ENCODE measurements at places on chromosomes 5 and 9.

DNA sequence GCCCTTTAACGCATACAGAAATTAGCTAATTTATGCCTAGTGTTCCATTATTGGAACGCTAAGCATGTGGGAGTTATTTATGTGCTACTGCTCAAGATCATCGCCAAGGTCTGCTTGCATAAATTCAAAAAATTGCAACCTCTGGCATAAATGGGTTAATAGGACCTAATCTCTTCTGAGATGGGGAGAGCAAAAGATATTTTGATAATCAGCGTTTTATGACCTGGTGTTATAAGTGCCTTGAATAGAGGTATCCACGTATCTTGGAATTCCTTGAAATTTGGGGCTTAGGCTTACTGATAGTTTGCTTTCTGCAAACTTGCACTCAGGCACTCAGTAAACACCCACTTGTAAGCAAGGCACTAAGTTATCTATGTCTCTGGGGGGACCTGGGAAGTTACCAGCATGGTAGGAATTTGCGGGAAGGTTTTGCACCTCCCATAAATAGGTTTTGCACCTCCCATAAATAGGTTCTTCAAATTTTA lies 1.8 kb downstream of the SUB1 start:
- DNase-seq = no peak

DNA sequence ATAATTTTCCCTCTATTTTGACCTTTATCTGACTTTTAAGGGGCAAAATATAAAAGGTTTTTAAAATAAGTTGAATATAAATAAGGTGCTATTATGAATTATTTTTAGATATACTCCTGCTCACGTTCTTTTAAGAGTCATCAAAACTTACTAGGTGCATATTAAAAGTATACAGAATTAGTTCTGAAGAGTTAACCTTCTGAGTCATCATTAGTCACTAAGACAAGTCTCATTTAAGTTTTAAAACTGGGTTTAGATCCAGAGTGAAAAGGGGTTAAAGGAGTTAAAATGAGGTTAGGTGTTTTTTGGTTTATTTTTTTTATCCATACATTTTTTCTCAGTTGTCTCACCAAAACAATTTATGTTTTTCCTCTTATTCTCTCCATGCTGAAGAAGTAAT lies 41.7 kb downstream of the SMIM15 start:
- DNase-seq = no peak

GRCh38 chr5:158785397-158785796 lies 314.3 kb downstream of the EBF1 start:
- no peak for DNase-seq

DNA sequence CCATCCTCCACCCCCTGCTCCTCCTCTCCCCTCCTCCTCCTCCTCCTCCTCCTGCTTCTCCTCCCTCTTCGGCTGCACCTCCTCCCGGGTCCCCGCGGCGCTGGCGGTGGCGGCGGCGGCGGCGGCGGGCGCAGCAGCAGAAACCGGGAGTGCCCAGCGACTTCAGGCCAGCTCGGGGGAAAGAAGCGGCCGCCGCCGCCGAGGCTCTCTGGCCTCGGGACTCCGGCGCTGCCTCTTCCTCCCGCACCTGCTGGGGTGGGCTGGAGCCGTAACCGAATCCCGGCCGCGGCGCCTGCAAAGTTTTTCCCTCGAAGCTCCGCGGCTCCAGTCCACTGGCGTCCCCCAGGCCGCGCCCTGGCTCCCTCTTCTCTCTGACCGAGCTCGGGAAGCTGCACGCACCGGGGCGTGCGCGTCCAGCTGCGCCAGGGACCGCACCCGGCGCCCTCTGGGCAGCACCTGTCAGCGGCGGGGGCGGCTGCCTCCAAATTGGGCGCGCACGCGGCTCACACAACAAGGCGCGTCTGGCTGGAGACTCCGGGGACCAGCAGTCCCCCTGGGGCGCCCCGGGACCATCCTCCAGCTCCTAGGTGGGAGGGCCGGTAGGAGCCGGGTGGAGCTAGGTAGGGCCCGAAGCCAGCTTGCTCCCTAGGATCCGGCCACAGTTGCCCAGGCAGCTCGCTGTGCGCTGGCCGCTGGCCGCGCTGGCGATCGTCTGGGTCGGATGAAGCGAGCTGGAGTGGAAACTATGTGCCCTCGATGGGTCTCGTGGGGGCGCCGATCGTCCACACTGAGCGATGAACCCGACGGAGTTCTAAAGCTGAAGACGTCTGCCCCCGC lies at the start of gene MCTP1:
Gene MCTP1 (minus strand): TSS at position 523 of the 837 bp plus-strand sequence.
- DNase-seq = no peak

DNA sequence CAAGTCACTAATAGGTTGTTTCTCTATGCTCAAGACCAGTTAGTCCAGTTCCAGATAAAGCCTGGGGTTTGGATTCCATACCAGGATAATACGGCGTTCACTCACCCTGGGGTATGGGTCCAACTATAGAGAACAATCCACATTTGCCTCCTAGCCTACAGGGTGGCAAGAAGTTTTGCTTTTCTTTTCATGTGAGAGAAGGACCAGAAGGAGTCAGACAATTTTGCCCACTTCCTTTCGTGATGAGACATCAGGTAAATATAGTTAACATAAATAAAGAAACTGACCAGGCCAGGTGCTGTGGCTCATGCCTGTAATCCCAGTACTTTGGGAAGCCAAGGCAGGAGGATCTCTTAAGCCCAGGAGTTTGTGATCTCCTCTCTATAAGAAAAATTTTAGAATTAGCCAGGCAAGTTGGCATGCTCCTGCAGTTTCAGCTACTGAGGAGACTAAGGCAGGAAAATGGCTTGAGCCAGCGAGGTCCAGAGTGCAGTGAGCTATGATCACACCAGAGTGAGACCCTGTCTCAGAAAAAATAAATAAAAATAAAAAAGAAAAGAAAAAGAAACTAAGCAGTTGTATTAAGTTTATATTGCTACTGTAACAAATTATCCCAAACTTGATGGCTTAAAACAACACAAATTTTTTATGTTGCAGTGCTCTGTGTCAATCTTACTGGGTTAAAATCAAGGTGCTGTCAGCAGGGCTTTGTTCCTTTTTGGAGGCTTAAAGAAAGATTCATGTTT lies 7.5 kb upstream of the REEP5 start:
- no peak for DNase-seq

DNA sequence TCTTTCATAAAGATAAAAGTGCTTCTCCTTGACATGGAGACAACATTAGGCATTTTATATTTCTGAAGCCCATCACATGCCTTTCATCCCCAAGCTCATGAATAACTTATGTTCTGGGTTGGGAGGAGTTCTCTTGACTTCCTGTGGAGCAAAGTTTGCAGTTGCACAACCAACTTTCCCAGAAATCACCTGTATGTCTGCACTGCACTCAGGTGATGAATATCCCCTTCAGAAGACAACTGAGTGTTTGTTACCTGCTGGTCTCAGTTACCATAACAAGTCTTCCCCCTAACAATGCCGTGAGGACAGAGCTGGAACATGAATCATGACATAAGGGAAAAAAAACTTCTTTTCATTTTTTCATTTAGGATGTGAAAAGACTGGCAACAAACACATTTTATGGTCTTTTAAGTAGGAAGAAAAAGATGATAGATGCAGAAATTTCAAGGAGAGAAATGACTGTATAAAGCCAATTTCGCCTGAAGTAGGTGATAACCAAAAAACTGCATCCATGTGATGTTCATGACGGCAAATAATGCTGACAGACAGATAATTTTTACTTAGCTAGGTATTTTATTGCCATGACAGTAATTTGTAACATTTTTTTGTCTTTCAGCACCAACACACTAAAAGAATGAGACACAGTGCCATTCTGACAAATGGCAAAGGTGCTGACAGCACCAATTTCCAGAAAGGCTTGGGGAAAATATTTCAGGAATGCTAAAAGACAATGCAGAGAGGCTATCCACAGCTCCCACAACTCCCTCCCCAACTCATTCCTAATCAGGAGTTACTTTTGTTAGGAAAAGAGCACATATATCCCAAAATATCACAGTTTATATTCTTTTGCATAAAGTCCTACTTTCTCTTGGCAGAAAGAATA lies 656.3 kb downstream of the PRELID2 start:
- no peak for DNase-seq

GRCh38 chr9:134381272-134381661 lies 55.0 kb downstream of the RXRA start:
- DNase-seq = no peak

DNA sequence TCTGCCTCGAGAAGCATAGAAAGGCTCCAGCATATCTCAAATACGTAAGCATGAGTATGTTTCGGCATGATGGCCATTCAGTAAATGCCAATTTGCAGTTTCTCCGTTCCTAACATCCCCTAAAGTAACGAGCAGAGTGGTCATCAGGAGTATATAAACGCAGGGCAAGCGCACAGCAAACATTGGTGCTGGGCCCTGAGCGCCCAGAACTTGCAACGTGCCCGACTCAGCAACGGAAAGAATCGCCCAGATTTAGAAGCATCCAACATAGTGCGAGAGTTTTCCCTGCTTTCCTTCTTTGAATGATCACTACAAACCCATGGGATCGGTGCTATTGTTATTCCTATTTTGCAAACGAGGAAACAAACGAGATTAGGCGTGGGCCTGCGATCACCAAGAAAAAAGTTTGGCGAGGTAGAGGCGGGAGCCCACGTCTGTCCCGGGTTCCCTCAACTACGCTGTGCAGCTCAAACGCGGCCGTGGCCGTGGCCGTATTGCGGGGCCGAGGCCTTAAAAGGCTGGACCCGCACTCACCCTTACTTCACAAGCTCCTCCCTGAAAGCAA lies 505 bp downstream of the RPS14 start:
- peak; percentile 31 for DNase-seq

DNA sequence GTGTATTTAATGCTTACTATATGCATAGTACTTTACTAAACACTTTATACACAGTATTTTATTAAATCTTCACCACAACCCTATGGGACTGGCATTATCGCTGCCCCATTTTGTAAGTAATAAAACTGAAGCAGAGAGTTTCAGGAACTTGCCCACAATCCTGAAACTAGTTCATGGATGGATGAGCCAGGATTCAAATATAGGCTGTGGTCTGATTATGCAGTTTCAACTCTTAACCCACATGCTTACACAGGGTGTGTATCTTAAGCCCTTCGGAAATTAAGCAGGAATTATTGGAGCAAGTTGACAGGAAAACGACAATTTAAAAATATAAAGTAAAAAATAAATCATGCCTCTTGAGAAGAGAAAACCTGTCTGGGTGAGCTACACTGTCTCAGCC lies 109.0 kb downstream of the ATP10B start:
- no peak for DNase-seq

GRCh38 chr5:42993516-42994245 lies 46.4 kb downstream of the ANXA2R start:
- DNase-seq = peak; percentile 45

GRCh38 chr5:180304431-180305375 lies 12.8 kb upstream of the MAPK9 start:
- DNase-seq = no peak

GRCh38 chr5:136517755-136518154 lies 152.4 kb upstream of the TRPC7 start:
- no peak for DNase-seq

DNA sequence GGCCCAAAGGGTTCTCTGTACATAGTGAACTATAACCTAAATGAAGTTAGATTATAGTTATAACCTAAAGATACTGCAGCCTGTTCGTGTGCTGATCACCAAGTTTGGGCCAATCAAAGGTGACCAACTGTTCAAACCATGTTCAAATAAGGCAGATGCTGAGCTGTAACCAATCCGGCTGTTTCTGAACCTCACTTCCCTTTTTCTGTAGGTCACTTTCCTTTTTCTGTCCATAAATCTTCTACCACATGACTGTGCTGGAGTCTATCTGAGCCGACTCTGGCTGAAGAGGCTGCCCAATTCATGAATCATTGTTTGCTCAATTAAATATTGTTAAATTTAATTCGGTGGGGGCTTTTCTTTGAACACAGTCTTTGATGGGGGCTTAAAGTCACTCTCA lies 1920.2 kb downstream of the MAT2B start:
- no peak for DNase-seq

GRCh38 chr5:94021246-94021645 lies 279.8 kb upstream of the POU5F2 start:
- DNase-seq = no peak

GRCh38 chr9:134291961-134292871 lies 34.0 kb upstream of the RXRA start:
- DNase-seq = no peak

DNA sequence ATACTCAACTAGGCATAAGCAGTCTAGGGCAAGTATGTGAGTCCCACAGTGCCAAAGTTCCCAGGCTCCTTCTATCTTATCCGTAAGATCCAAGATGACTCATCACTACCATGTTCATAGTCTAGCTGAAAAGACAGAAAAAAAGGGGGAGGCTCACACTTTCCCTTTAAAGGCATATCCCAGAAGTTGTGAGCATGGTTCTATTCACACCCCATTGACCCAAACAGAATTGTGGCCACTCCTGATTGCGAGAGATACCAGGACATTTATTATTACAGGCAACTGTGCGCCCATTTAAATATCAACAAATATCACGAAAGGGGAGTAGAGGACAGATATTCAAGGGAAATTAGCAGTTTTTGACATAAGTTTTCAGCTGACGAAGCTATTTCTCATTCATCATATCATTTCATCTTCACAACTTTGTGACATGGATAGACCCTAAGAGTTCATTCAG lies 8.1 kb upstream of the PFDN1 start:
- no peak for DNase-seq

- DNase-seq = no peak
These were observed 27.8 kb upstream of the EGFL7 start for GRCh38 chr9:136634904-136635303.

GRCh38 chr5:54514841-54515432 lies 2.6 kb upstream of the SNX18 start:
- DNase-seq = no peak

DNA sequence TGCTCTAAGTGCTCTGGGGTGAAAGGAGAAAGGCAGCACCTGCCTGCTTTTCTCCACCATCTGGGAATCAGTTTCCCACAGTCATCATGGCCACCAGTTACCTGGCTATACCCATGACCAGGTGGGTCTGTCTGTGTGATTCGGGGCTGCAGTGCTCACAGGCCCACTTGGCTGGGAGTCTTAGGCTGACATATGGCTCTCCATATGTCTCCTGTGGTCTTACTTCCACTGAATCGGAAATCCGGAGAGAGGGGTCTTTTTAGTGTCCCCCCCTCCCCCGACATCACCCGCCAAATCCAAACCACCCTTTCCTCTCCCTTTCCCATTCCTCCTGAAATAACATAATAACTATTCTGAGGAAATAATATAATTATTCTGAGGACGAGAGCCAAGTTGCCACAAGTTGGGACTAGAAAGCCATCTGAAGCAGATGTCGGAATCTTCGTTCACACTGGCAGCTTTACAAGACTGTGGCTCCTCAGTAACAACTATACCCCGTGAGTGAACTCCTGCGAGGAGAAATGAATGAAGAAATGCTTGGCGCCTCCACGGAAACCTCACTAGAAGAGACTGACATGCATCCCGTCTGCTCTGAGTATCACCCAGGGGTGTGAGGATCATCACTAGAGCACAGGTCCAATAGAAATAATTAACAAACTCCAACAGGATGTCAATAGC lies 143.4 kb downstream of the MYO10 start:
- no peak for DNase-seq

GRCh38 chr5:31850981-31851689 lies 212.2 kb downstream of the PDZD2 start:
- DNase-seq = no peak

DNA sequence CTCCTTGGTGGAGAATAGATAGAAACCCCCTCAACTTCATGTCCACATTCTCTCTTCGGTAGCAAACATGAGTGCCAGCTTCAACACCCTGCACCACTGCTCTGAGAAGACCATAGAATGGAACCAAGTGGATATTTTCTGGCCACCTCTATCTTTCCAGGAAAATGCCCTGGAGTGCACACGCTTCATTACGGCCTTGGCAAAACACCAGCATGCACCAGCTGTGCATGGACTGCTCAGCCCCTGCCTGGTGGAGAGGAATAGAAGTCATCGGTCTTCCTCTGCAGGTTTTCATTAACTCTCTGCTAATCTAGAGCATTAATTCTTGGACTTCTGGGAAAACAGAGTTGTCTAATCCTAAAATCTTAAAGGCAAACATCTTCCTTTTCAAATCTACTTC lies 211.6 kb upstream of the TMEM161B start:
- no peak for DNase-seq

Data from activated naive CD4-positive, alpha-beta T cell treated with anti-CD3 and anti-CD28 coated beads, Interleukin-2, amount 50 U/mL, for 16 hours (primary cell).